Activated CD8-positive, alpha-beta T cell treated with anti-CD3 and anti-CD28 coated beads for 36 hours (primary cell): ENCODE measurements at places on chromosomes 7 and 10. TPM values are rescaled to one million over a fixed set of nuclear protein-coding genes. Genes with fewer than 3 reads are reported as not detected.
A peak's percentile ranks its signal among the peaks of the same experiment; 100 is the strongest.

GRCh38 chr7:7110706-7111105 is 71.6 kb upstream of the C1GALT1 start:
- no peak for DNase-seq

- DNase-seq: no peak
Measured at GRCh38 chr7:111329367-111330234, 232.7 kb downstream of the IMMP2L start.

Gene PDGFA
- 16.7 TPM for total RNA-seq

- DNase-seq: no peak
Measured at GRCh38 chr10:130337696-130338635, 201.8 kb downstream of the GLRX3 start.

Gene IFIT1B
- total RNA-seq: not detected

DNA sequence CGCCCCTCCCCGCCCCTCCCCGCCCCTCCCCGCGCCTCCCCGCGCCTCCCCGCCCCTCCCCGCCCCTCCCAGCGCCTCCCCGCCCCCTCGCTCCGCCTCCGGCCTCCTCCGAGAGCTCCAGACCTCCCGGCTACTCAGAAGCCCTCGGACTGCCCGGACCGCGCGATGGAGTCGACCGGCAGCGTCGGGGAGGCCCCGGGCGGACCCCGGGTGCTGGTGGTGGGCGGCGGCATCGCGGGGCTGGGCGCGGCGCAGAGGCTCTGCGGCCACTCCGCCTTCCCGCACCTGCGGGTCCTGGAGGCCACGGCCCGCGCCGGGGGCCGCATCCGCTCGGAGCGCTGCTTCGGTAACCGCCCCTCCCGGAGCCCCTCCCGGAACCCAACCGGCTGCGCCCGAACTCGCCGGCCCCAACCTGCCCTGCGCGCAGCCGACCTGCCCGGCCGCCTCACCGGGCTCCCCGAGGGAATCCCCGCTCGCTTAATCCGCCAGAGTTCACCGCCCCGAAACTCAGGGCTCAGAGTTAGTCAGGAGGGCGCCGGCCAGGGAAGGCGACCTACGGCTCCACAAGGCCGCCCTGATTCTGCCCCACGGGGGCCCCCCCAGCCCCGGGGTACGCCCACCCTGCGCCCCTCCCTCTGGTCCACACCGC is at the start of gene PAOX:
Gene PAOX, plus strand, starts transcription at position 111 of the 649 bp plus-strand sequence. Its CDS starts 55 bp downstream, at position 166.
- peak; percentile 74 for DNase-seq

DNA sequence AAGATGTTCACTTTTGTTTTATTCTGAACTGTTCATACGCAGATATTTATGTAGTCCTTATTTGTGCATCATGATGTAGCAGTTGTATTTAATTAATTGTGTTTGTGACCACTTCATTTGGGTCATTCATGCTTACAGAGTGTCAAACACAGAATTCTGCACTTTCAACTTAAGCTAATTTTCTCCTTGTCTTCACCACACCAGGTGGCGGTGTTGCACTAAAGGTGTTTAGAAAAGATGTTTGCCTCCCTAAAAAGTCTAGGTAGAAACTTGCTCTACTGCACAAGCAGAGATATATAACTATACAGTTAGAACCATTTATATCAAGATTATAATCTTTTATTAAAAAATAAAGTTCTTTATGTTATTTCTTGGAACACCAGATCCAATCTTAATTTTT is 1.3 kb upstream of the TAS2R38 start:
- DNase-seq: peak; percentile 48

- DNase-seq: no peak
Measured at GRCh38 chr10:4450169-4450568, 375.8 kb upstream of the AKR1E2 start.

Gene SEMA3A
- total RNA-seq: 1.7 TPM

Gene SNCG
- not detected for total RNA-seq

- no peak for DNase-seq
Measured at GRCh38 chr7:45072131-45073030, 16.4 kb downstream of the NACAD start.

DNA sequence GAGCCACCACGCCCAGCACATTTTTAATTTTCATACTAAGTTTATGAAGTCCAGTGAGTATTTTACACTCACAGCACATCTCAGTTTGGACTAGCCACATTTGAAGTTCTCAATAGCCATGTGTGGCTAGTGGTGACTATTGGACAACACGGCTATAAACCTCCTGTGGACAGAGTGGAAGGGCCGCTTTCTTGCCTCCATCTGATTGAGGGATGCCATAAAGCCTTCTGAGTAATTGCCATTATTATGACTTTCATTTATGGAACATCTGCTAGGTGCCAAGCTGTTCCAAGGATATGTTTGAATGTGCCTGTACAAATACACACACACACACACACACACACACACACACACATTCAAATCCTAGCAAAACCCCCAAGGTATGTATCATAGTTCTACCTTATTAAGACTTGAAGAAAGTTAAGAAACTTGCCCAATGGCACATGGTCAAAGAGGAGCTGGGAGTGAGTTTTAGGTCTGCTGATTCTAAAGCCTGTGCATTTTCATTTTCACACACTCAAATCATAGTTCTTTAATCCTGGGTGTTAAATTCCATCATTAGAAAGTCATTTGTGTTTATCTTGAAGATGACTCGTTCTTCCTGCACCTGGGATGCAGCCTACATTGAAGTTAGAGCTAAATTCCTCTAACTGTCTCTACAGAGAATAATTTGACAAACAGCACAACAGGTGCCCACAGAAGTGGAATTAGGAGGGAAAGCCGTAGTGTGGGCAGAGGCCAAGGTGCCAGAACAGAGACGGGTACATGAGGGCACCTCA is 143.3 kb downstream of the PKD1L1 start:
- no peak for DNase-seq

DNA sequence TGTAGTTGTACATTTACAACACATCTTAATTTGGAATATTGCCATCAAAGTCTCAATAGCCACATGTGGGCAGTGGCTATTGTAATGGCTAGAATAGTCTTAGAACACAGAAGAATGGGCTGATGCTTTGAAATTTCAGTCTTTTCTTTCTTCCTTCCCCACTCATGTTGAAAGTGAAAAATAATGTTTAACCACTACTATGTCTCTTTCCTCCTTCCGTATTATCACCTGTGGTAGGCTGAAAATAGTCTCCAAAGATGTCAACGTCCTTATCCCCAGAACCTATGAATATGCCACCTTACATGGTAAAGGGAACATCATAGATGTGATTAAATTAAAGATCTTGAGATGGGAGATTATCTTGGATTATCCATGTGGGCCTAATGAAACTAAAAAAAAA is 154.0 kb downstream of the SUGCT start:
- DNase-seq: no peak

Gene IFIT3
- total RNA-seq: 20.4 TPM

Gene PDIA4
- total RNA-seq: 75.7 TPM
